ENCODE measurements at places on chromosomes 3 and 15.

GRCh38 chr3:13688034-13688433, 139.1 kb downstream of the FBLN2 start:
- no peak for DNase-seq

GRCh38 chr3:158572766-158573060, 1.7 kb downstream of the MLF1 start:
- DNase-seq: no peak

GRCh38 chr3:183584246-183584913, 28.9 kb upstream of the KLHL6 start:
- DNase-seq: no peak

- no peak for DNase-seq
Observed at GRCh38 chr15:47246317-47246716, 471.0 kb upstream of the SEMA6D start.

GRCh38 chr3:170656284-170656683, 70.4 kb upstream of the SLC7A14 start:
- no peak for DNase-seq

- DNase-seq: no peak
Observed at GRCh38 chr3:17553080-17553479, 189.4 kb downstream of the TBC1D5 start.

DNA sequence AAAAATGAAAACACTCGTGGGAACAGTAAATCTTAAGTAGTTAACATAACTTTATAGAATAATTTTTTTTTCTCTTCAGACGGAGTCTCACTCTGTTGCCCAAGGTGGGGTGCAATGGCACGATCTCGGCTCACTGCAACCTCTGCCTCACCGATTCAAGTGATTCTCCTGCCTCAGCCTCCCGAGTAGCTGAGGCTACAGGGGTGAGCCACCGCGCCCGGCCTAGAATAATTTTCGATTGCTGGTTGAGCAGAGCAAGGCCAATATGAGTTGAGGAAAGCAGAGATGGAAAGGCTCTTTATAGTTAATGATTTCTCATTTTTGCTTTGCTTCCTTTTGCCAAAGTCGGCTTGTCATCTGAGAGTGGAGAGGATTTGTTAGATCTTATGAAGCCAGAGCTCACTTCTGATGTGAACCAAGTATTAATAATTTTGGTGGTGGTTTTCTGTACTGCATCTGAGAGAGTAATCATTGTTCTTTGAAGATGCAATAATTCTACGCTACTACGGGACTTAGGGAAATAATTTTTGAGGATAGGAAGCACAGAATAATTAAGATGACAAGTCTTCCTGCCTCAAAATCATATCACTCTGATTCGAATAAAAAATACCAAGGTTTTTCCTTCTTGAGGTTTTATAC, 1.6 kb upstream of the GOLM2 start:
- DNase-seq: peak; percentile 22

DNA sequence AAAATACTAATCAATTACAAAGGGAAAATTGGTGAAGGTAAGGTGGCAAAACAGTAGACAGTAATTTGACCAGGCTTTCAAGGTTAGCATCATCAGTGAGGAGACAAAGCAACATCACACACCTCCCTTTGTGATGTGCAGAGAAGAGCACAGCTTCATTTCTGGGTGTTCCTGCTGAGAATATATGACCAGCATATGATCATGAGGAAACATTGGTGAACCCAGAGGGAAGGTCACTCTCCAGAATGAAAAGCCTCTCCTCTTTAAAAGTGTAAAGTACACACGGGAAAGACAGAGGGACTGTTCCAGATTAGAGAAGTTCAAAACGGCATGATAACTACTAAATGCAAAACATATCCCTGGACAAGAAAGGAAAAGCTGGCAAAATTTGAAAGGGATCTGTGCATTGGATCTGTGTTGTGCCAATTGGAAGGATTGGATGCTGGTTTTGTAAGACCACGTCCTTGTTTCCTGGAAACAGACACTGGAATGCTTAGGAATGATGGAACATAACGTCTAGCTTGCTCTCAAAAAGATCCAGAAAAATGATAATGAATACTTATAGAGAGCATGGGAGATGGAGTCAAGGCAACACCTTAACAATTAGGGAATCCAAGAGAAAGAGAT, 80.6 kb upstream of the MITF start:
- DNase-seq: no peak

All from naive thymus-derived CD4-positive, alpha-beta T cell (primary cell).